Stimulated activated CD4-positive, alpha-beta T cell treated with anti-CD3 and anti-CD28 coated beads, Interleukin-1b, Interleukin-23, amount 100 ng/mL, for 1 hour (primary cell): ENCODE measurements at places on chromosomes 4 and X.

DNA sequence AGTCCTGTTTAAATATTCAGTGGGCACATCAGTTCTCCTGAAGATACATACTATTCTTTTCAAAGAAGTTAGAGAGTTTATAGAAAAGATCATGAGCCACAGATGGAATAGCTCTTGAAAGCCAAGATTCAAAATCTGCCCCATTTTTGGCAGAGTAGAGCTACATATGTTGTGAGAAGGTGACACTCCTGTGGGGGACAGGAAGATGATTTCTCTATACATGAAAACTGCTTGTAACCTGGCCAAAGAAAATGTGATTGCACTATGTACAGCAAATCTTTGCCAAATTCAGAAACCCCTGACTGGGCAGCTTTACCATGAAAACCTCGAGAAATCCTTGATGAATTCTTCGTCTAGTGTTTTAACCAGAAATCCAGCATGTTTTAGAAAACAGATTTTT, 44.9 kb downstream of the GPM6A start:
- no peak for DNase-seq

DNA sequence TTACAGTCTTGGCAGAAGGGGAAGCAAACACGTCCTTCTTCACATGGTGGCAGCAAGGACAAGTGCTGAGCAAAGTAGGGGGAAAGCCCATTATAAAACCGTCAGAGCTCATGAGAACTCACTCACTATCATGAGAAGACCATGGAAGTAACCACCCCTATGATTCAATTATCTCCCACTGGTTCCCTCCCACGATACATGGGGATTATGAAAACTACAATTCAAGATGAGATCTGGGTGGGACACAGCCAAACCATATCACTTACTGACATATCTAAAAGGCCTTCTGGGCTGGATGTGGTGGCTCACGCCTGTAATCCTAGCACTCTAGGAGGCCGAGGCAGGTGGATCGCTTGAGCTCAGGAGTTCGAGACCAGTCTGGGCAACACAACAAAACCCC, 117.1 kb upstream of the USP9X start:
- DNase-seq = no peak

- DNase-seq = no peak
These were observed 51.4 kb upstream of the GUCY1A1 start for GRCh38 chr4:155615081-155615887.

- DNase-seq = no peak
These were observed 147.3 kb downstream of the VEGFC start for GRCh38 chr4:176645246-176645960.

- DNase-seq = no peak
These were observed 222.7 kb downstream of the SHOX start for GRCh38 chrX:853304-853703.

GRCh38 chrX:134660627-134661026, 2.4 kb upstream of the PLAC1 start:
- no peak for DNase-seq

DNA sequence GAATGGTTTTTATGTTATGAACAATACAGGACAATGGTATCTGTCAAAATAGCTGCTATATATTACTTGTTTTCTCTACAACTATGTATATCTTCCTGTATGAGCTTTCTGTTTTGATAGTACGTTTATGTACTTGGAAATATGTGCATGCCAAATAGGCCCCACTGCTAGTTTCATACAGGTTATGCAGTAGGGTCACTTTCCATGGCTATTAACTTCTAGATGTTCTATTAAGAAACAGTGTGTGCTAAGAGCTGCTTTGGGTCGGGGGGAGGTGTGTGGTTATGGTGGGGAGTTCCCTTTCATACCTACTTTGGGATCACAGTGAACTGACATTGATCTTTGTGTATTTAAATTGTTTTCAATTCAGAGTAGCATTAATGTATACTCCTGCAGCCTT, 30.9 kb downstream of the RBPJ start:
- DNase-seq = no peak

DNA sequence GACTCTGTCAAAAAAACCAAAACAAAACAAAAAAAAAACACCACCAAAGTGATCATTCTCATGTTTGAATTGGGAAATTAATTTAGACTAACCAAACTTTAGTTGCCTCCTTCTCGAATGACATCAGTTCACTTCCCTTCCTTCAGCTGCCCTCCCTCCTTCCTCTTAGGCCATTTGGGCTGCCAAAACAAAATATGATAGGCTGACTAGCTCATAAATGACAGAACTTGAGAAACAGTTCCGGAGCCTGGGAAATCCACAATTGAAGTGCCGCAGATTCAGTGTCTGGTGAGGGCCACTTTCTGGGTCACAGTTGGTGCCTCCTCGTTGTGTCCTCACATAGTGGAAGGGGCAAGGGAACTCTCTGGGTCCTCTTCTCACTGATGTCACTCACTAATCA, 16.1 kb upstream of the WAS start:
- DNase-seq = no peak
